ENCODE measurements at places on chromosomes 13 and 19.

GRCh38 chr19:570251-570686 is 2.1 kb upstream of the BSG start:
- no peak for DNase-seq

DNA sequence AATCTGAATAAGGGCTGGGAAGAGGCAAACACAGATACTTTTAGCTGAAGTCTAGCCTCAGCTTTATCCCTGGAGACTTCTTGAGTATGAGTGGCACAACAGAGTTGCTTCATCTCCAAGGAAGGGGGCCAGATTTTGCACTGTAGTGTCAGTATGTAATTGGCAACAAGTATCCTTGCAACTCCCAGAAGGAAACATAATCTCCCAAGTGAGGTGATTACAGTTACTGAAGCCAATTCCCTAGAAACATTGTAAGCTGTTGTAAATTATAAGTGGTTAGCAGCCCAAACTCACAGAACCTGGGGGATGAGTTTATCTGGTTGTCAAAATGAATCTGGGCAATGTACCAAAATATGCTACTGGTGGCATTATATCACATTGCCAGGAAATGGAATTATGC is 2065.7 kb upstream of the PCDH20 start:
- no peak for DNase-seq

DNA sequence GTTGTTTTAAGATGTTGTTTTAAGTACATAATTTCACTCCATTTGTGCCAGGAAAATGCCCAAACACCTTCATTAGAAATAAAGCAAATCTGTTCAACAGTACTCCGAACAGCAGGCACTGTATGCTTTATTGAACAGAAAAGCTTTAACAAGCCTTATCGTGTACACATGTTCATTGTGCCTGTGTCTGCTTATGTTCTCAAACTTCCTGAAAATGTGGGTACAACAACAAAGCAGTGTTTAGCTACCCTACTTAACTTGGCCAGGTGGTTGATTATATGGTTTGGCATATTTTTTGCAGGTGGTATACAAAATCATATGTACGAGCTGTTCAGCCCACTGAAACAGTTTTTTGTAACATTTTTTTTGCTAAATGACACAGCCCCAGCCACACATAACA is 718.0 kb downstream of the DACH1 start:
- no peak for DNase-seq

- DNase-seq: no peak
Measured at GRCh38 chr19:48977061-48977460, 12.0 kb downstream of the FTL start.

DNA sequence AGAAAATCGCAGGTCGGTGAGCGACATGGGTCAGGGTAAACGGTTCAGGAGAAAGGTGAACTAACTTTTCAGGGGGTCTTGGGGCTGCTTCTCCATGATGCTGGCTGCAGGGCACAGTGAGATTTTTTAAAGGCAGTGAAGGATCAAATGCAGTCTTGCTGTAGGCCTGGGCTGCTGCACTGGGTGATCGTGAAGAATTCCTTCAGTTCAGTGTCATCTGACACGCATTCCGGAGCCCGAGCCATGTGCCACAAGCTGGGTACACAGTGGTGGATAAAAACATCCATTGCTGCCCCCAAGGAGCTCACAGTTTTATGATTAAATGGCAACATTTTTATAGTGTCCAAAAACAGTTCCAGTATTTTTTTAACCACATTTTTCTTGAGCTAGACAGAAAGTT is 56.3 kb upstream of the GPR12 start:
- DNase-seq: no peak

- no peak for DNase-seq
Measured at GRCh38 chr13:95185851-95186250, 115.4 kb downstream of the ABCC4 start.

GRCh38 chr19:46736531-46737297 is 9.1 kb upstream of the FKRP start:
- DNase-seq: no peak

GRCh38 chr19:45404557-45405434 is at the start of gene PPP1R13L:
Gene PPP1R13L (minus strand): TSS chr19:45405069. CDS start chr19:45398318, 6,751 bp downstream.
- no peak for DNase-seq

DNA sequence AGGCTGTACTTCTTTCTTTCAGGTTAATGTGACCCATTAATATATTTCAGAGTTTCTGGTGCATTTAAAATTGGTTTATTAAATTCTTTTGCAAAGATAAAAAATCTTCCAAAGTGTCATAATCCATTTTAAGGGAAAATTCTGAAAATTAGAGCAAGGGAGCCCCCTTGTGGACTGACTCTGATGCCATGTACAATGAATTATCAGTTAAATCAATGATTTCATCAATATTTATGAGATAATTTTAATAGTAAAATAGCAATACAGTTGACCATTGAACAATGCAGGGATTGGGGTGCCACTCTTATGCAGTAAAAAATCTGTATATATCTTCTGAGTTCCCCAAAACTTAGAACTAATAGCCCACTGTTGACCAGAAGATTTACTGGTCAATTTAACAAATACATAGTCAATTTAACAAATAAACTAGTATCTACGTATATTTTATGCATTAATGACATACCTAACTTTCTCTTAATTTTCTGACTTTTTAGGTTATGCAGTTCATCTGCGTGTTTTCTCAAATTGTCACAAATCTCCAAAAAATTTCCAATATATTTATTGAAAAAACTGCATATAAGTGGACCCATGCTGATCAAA is 479.1 kb upstream of the MIR17HG start:
- DNase-seq: no peak

- DNase-seq: no peak
Measured at GRCh38 chr19:13060233-13060963, 42.3 kb downstream of the LYL1 start.

- DNase-seq: no peak
Measured at GRCh38 chr13:33279414-33280278, 5.9 kb downstream of the STARD13 start.

- DNase-seq: no peak
Measured at GRCh38 chr19:14003251-14004055, 2.7 kb downstream of the RFX1 start.

GRCh38 chr13:112756967-112757758 is 67.3 kb downstream of the ATP11A start:
- DNase-seq: no peak

DNA sequence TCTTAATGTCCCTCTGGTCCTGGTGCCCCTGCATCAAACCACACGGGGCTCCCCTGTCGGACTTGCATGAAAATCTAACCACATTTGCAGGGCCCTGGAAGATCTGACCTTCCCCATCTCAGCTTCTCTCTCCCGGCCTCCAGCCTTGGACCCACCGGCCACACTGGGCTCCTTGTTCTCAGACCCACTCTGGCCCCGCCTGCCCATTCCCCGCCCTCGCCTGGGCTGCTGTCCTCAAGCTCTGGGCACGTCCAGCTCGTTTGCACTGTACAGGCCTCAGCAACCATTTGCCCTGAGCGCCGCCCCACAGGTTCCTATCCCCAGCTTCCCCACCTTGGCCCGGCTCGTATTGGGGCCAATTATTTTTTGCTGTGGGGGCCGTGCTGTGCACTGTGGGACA is 10.5 kb downstream of the MYO9B start:
- DNase-seq: no peak

- DNase-seq: no peak
Measured at GRCh38 chr19:56727677-56728076, 56.1 kb upstream of the ZNF835 start.

GRCh38 chr19:41416194-41416674 is 10.9 kb downstream of the B3GNT8 start:
- DNase-seq: no peak

DNA sequence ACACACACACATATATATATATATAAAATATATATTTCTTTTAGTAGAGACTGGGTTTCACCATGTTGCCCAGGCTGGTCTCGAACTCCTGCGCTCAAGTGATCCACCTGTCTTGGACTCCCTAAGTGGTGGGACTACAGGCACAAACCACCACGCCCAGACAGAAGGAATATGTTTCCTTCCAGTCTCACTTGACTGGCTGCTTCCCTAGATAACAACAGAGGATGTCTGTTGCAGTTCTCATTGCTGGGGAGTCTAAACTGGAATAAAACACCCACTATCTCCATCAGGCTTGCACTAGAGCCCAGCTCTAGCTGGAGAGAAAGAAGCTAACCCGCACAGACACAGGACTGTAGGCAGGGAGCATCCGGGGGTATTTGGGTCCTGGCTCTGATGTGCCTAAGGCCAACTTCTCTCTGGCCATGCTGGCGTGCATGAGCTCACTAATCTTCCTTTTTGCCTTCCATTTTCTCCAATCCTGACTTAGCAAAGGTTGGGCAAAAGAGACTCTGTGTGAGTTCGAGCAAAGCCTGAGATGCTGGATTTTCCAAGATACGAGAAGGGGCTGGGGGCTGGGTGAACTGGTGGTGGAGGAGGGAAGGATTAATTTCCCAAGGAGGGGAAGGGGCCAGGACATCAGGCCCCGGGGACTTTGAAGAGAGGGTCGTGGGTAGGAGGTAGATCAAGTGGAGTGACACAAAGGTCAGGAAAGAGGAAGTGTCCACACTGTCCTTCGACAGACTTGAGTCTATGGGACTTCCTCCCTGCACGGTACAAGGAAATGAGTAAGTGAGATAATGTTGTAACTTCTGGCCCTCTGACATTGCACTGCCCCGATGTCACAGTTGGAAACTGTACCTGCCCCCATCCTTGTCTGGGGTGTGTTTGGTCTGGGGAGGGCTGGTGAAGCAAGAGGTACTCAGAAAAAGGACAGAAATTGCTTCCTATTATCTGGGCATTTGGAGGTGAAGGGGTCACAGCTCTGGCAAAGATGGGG is 22.5 kb upstream of the ALOX5AP start:
- DNase-seq: no peak

DNA sequence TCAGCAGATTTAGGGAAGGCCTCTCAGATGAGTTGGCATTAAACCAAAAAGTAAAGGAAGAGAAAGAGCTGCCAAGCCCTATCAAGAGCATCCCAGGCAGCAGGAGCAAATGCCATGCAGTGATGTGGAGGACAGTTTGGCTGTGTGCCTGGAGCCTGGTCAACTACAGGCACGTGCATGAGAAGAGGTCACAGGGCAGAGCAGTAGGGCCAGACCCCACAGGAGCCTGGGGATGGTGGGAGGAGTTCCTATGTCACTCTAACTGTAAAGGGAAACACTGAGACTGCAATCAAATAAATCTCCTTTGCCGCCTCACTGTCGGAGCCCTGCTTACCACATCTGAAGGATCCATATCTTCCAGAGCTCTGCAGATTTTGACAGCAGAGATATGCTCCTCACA is 240.5 kb downstream of the ENOX1 start:
- no peak for DNase-seq

- no peak for DNase-seq
Measured at GRCh38 chr13:109000207-109000606, 370.8 kb downstream of the MYO16 start.

DNA sequence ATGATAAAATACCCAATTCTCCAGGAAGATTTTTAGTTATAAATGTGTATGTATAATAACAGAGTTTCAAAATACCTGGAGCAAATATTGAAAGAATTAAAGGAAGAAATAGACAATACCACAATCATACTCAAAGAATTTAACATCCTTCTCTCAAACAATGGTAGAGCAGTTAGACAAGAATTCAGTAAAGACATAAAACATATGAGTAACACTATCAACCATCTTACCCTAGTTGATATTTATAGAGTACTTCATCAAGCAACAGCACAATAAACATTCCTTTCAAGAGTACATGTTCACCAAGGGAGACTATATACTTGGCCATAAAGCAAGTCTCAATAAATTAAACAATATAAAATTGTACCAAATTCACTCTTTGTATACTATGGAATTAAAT is 108.4 kb downstream of the DLEU7 start:
- DNase-seq: no peak

DNA sequence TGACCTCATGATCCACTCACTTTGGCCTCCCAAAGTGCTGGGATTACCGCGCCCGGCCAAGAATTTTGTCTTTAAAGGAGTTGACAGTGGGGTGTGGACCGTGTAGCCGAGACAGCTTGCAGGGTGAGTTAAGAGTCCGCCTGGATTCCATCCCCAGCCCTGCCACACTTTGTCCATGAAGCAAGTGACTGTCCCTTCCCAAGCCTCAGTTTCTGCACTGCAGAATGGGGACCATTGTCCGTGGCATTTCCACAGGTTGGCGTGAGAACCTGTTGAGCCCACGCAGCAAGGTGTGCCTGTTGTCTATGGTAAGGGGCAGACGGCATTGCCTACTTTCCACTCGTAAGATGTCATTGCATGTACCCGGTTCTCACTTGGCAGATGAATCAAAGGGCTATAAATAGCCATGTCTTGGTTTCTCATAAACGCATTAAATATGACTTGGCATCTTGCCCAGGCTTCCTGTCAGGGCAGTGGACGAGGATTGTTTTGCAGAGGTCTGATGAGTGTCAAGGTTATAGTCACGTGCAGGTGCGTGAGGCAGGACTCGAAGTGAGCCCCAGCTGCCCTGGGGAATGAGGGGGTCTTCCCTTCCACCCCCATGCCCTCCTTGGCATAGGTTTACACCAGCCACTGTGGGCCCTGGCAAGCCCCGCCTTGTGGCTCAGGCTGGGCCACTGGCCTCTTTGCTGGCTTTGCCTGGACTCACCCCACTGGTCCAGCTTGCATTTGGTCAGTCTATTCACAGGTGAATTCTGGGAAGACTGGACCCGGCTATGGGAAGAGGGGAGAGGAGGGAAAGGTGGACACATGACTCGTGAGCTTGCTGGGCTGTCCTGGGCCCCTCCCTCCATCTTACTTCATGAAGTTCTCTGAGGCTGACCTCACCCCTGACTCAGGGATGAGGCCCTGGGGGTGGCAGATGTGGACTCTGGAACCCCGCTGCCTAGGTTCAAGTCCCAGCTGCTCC is 14.6 kb downstream of the FAM187B start:
- peak; percentile 63 for DNase-seq

GRCh38 chr19:33311326-33311682 is 9.0 kb upstream of the CEBPA start:
- no peak for DNase-seq

GRCh38 chr19:17505223-17505622 is 6.2 kb upstream of the PGLS start:
- DNase-seq: no peak

DNA sequence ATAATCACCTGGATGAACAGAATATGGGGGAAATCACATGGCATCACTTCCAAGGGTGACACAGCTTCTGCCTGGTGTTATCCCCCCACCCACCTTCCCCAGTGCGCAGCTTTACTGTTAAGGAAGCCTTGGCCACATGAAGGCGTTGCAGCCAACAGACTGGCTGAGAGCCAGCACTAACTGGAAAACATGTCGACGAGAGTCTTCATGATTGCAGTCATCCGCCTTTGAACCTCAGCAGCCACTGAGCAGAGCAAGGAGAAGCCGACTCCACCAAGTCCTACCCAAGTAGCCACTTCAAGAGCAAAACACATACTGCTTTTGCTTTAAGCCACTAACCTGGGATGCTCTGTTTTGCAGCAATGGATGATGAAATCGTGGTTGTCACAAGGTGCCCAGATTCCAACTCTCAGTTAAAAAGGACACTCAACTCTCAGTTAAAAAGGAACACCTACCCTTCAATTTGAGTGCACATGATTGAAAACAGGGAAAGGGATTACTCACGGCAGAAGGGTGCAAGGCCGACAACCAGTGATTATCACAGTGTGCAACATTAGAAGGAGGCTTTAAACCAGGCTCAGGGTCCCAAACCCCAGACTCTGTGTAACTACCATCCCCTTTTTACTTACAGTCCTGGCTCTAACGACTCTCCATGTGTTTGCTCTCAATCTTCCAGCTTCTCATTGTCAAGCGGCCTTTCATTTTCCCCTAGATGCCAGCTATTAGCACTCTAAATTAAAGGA is 149.1 kb downstream of the KLF12 start:
- peak; percentile 59 for DNase-seq

Measured in activated naive CD8-positive, alpha-beta T cell treated with anti-CD3 and anti-CD28 coated beads, Interleukin-2, amount 50 U/mL, for 16 hours (primary cell).